Astrocyte (in vitro differentiated cells and primary cell): ENCODE measurements at places on chromosomes 16 and 17. TPM values are rescaled to one million over a fixed set of nuclear protein-coding genes. Genes with fewer than 3 reads are reported as not detected.
A peak's percentile ranks its signal among the peaks of the same experiment; 100 is the strongest.

Gene NKD1
- 9.1 and 9.8 TPM in 2 replicates for total RNA-seq

DNA sequence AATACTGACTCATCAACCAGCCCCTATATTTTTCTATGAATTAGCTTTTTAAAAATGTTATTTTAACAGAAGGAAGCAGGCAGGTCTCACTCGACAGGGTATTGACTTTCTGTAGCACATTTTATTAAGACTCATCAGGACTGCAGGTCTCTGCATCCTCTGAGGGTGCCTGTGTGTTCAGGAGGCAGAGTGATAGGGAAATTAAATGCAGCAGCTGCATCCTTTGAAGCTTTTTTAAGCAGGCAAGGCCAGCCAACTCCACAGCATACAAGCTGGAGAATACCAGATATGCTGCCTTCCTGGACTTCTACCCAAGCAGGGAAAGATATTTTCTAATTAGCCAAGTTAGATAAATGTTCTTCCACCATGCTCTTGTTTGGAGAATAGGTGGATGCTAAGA, 124.9 kb downstream of the WSCD1 start:
- DNase-seq = no peak

GRCh38 chr16:69663846-69664245, 62.5 kb downstream of the NQO1 start:
- DNase-seq = no peak

Gene PRSS27
- 2.3 and 3.0 TPM in 2 replicates for total RNA-seq

DNA sequence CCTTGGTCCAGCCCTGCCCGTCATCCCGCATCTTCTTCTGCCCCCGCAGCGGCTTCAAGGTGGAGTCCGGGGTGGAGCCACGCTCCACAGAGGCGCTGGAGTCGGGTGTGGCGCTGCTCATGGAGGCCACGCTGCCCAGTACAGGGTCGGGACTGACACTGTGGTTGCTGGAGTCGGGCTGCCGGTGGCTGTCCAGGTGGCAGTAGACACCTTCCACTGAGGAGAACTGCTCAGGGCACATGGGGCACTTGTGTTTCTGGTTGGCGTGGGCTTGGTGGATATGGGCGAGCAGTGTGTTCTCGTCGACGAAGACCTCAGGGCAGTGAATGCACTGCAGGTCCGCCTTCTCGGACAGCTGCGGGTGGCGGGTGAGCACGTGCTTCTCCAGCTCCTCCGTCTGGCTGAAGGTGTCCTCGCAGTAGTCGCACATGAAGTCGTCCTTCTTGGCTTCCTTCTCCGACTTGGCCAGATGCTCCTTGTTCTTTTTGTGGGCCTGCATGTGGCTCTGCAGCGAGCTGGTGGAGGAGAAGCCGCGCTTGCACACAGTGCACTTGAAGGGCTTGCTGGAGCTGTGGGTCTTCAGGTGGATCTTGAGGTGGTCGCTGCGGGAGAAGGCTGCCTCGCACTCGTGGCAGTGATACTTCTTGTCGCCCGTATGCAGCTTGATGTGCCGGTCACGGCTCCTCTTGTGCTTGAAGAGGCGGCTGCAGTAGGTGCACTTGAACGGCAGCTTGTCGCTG, 217.8 kb downstream of the ZNF423 start:
- no peak for DNase-seq

- DNase-seq = peak; percentile 33
Observed at GRCh38 chr16:46972429-46973206, 856 bp downstream of the DNAJA2 start.

Gene SPNS2
- 1.3 and 4.3 TPM in 2 replicates for total RNA-seq
